ENCODE measurements at places on chromosomes 12 and 14.

- no peak for DNase-seq
Observed at GRCh38 chr12:83335748-83336147, 649.0 kb downstream of the TMTC2 start.

DNA sequence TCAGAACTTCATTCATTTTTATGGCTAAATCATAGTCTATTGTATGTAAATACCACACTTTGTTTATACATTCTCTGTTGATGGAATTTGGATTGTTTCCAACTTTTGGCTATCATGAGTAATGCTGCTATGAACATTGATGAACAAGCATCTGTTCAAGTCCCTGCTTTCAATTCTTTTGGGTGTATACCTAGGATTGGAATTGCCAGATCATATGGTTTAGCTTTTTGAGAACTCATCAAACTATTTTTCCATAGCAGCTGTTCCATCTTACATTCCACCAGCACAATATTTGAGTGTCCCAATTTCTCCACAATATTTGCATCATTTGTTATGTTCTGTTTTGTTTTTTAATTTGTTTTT is 52.3 kb upstream of the CCND2 start:
- no peak for DNase-seq

- no peak for DNase-seq
Observed at GRCh38 chr12:71948390-71948789, 9.7 kb downstream of the TPH2 start.

GRCh38 chr14:30888480-30889243 is 14.3 kb downstream of the COCH start:
- DNase-seq = no peak

DNA sequence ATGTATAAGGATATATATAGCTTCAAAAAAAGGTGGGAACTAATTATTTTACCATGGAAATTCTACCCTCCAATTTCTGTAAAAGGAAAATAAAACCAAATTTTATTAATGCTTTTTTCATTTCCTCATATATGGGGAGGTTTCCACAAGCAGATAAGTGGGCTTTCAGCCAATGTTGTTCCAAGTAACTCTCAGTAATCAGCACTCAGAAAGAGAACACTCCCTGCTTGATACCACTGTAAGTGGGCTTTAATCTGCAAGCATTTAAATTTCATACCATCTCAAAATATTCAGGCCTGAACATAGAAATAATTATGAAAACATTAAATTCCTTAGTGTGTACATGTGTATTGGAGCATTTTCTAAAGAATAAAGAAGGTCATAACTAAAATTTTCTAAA is 827.6 kb downstream of the C12orf50 start:
- no peak for DNase-seq
